Activated naive CD4-positive, alpha-beta T cell treated with anti-CD3 and anti-CD28 coated beads, Interleukin-2, amount 10 ng/mL, durations not matched to agents 5 hours and 36 hours (primary cell): ENCODE measurements at places on chromosomes 2 and 18. TPM values are rescaled to one million over a fixed set of nuclear protein-coding genes. Genes with fewer than 3 reads are reported as not detected.

DTNB gene
- 30.4 TPM for total RNA-seq

REG1B gene
- total RNA-seq = not detected

C2orf80 gene
- not detected for total RNA-seq

LAMA1 gene
- not detected for total RNA-seq

CMPK2 gene
- total RNA-seq = 20.6 TPM

HTR2B gene
- not detected for total RNA-seq

CNDP1 gene
- total RNA-seq = not detected

EMILIN2 gene
- 35.2 TPM for total RNA-seq

SULT1C2 gene
- total RNA-seq = not detected

PARD3B gene
- total RNA-seq = 1.3 TPM

FBXO41 gene
- total RNA-seq = 16.6 TPM

PLGLB1 gene
- total RNA-seq = 5.0 TPM

LYPD6 gene
- total RNA-seq = not detected

POTEI gene
- total RNA-seq = not detected

OTOS gene
- not detected for total RNA-seq

LYG2 gene
- not detected for total RNA-seq

CABYR gene
- total RNA-seq = 1.2 TPM

C18orf54 gene
- 8.1 TPM for total RNA-seq

RAX gene
- not detected for total RNA-seq
